Fibroblast of skin of right biceps (primary cell): ENCODE measurements at places on chromosomes 5 and 9.

DNA sequence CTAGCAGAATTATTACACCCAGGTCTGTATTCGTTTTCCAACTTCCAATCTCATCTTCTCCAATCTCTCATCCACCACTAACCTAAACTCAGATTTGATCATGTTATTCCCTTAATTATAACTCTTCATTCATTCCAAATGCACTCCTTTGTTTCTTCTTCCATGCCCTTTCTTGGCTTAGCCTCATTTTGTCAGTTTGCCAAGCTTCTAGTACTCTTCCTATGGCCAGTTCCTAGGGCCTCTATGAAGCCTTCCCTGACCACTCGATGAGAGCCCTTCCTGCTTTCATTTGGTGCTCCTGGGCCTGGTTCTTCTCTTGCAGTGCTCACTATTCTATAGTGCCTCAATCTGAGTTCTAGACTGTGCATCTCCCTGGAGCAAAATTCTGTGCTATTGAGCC, 5.8 kb downstream of the FAM219A start:
- no peak for DNase-seq

DNA sequence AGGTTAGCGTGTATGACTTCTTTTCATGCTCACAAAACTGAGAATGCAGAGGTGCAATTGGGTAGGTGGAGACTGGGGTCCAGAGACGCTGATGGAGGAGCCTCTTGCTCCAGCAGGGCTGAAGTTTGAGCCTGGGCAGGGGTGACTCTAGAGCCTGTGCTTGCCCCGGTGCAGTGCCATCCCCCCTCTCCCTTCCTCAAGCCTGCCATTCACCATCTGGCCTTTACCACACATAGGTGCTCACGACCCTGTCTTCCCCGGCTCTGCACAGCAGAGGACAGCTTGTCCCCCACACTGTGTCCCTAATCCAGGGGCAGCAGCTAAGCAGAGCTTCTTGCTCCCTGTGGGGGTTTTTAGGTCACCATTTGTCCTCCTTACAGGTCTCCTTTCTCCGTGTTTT, 86.5 kb downstream of the DAP start:
- DNase-seq: no peak

DNA sequence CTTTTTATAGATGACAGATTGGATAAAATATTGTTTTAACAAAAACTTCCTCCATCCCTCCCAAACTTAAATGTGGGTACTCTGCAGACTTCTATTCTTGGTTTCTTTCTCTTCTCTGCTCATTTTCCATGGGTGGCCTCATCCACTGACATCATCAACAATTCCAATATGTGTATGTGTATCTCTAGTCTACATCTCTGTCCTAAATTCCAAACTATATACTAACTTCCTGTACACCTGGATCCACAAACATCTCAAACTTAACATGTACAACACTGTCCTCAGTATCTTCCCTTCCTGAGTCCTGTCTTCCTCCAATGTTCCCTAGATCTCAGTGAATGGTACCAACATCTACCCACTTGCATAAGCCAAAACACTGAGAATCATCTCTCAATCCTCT, 28.5 kb upstream of the CDK5RAP2 start:
- DNase-seq: peak; percentile 21

DNA sequence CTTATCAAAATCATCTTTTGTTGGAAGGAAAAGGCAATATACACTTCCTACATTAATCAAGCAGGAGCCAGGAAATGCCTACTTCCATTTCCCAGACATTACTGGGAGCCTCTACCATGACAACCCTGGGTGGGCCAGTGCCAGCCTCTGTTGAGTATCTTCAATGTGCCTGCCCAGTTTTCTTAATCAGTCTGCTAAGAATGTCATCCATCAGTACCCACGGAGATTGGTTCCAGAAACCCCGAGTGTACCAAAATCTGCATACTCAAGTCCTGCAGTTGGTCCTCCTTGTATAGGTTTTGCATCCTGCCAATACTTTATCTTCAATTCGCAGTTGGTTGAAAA, 82.4 kb downstream of the MARCHF3 start:
- DNase-seq: no peak

DNA sequence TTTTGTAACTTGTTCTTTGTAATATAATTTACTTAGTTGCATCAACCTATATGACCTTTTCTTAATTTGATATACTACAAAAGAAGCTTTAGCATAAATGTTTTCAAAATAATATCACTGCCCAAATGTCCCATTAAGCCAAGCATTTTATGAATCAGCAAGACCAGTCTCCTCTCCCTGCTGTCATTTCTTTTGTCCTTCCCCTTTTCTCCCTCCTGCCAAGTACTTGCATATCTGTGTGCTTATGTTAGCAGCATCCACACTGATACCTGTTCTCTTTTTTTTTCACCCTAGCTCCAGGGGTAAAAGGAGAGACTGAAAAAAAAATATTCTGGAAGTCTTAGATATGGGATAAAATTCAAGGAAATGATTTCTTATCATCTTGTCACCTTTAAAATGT, 69.7 kb downstream of the ZSWIM6 start:
- peak; percentile 72 for DNase-seq

- no peak for DNase-seq
Measured at GRCh38 chr9:80447876-80448275, 876.1 kb downstream of the TLE4 start.

- DNase-seq: no peak
Measured at GRCh38 chr9:133355881-133356357, 368 bp downstream of the SURF1 start.

DNA sequence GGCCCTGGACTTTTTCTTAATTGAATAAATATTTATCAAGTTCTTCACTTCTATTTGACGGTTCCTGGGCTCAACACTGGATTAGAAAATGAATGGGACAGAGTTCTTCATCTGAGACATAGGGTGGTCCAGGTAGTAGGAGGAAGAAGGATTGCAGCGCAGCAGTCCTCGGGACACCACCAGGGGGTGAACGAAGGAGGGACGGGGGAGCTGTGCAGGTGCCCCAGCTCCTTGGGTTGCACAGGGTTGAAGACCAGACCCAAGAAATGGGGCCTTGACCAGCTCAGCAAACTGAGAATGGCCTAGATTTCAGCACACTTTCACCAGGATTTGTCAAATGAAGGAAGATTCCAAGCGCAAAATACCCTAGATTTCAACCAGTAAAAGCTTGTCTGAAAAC, 29.5 kb downstream of the ABL1 start:
- DNase-seq: no peak

DNA sequence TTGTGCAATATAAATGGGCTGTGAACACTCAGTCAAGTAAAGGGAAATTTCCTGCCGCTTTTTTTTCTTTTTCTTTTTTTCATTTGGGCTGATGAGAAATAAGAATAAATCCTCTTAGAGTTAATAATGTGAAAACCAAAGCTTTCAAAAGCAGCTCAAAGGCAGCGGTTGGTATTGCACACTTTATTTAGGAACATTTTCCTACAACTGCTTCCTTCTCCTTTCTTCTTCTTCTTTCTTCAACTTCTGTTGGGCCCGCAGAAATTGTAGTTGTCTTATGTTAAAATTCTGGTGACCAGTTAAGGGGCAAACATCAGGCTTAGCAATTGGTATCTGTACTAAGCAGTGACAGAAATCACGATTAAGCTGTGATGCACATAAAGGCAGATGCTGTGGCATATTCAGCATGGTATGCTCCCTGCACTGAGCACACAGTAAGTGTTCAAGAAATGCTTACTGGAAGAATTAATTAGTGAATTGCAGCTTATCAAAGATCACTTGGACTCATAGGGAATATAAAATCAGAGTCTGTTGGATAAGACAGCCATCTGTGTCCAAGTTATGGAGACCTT, 85.4 kb downstream of the ANKRD55 start:
- DNase-seq: no peak

GRCh38 chr9:73146111-73146815, 5.4 kb upstream of the ANXA1 start:
- DNase-seq: no peak
